Peyer's patch (tissue), 4 donors: ENCODE measurements at places on chromosomes 1 and 21. TPM values are rescaled to one million over a fixed set of nuclear protein-coding genes. Genes with fewer than 3 reads are reported as not detected.

Gene LRP8
- total RNA-seq: 5.1 TPM

GRCh38 chr1:201745023-201745422 is 83.9 kb upstream of the IPO9 start:
- DNase-seq: no peak

DNA sequence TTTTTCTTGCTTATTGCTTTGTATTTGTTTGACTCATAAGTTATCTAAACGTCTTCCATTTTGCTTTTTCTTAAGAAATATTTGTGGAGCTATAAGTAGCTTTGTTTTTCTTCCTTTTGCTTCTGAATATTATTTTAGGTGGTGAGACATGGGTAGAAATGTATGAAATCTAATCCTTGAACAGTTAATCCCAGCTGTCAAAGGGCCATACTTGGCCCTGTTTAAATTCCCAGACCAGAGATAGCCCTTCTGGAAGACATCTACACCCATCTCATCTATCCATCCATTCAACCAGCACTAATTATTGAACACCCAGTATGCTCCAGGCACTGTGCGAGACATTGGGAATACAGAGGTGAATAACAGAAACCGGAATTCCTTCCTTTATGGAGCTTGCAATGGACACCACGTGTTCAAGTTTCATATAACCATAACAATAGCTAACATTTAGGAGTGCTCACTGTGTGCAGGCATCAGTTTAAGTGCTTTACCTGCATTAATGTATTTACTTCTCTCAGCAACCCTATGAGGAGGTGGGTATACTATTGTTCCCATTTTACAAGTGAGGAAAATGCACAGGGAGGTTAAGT is 8.7 kb downstream of the TACSTD2 start:
- no peak for DNase-seq

DNA sequence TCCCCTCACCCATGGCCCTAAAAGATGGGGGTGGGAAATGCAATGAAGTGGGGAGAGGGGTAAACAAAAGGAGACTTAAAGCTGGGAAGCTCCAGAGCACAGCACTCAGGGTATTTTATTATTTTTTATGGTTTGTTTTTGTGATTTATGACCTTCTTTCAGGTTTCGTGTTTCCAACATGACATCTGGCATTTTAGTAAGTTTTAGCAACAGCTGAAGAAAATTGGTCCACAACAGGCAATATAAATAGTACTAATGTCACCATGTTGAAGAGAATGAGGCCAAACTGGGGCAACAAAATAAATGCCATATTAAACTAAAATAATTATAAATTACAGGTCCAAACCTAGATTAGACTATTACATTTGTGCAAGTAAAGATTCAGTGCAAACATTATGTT is 56.3 kb downstream of the TBX15 start:
- no peak for DNase-seq

DNA sequence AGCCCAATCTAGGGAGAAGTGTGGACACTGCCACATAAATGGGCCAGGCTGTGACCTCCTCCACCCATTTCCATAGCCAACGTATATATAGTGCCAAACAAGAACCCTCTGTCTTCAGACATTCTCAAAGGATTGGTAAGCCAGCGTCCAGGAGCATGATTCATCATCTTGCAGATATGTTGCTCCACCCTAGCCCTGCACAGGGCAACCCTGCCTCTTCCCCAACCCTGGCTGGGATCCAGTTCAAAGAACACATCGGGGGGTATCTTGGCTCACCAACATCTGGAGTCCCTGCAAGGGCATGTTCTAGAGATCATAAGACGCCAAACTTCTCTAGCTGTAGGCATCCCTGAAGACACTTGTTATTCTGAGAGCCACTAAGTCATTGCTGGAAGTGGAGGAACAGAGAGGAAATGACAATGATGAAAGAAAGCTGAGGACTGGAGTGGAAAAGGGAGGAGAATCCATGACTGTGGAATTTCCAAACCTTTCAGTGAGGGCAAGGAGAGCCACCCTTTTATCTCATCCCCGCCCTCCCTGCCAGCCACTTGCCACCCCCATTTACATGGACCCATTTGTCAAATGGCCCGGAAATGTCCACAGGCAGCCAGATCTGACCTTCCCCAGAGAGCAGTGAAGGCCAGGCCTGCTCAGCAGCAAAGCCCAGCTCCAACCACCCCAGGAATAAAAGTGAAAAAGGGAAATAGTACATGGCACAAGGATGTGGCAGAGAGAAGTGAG is 144.1 kb upstream of the CTTNBP2NL start:
- DNase-seq: no peak
